ENCODE measurements at places on chromosomes 6 and 20.

- no peak for DNase-seq
These were observed 542 bp upstream of the AFG1L start for GRCh38 chr6:108294297-108294726.

DNA sequence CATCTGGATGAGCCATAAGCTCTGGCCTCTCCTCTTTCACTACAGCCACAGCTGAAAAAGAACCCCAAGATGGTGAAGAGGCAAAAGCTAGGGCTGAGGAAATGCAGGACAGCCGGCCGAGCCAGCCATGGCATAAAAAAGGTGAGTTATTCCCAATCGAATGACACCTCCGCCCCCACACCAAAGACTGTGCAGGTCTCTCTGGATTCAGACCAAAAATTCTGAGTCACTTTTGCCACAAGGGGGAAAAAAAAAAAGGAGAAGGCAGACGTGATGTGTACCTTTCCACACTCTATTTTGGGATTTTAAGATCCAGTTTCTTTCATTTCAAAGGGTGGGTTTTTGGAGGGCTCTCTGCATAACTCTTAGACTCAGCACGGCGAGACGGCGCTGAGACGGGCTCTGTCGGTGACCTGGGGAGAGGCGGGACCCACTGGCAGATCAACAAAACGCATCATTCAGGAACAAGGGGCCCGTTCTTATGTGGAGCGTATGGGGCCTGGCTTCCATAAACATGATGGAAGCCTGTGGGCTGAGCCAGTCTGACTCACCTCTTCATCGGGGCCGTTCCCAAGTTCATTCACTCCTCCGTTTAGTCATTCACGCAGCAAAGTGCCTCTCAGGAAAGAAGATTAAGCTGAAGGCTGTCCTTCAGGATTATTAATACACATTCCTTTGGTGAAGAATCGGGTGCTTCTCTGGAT is 54.8 kb downstream of the NFATC2 start:
- peak; percentile 82 for DNase-seq

GRCh38 chr6:37463110-37463509 is 30.1 kb downstream of the CMTR1 start:
- DNase-seq: no peak

- DNase-seq: no peak
These were observed 187.4 kb upstream of the PROKR2 start for GRCh38 chr20:5504061-5504739.

GRCh38 chr20:51914758-51915157 is 112.4 kb upstream of the SALL4 start:
- DNase-seq: no peak

DNA sequence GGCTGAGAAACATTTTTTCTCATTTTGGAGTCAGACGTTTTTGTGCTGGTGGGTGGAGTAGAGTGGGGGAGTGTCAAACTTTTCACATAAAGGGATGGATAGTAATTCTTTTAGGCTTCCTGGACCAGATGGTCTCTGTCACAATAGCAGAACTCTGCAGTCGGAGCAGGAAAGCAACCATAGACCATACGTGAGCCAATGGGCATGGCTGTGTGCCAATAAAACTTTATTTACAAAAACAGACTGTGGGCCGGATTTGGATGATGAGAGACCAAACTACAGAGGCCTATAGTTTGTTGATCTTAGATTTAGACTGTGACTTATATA is 70.8 kb upstream of the SLC22A23 start:
- no peak for DNase-seq

- DNase-seq: no peak
These were observed 67.3 kb upstream of the TSHZ2 start for GRCh38 chr20:52904837-52905236.

- DNase-seq: no peak
These were observed 363.9 kb downstream of the KIF16B start for GRCh38 chr20:16209357-16209756.

DNA sequence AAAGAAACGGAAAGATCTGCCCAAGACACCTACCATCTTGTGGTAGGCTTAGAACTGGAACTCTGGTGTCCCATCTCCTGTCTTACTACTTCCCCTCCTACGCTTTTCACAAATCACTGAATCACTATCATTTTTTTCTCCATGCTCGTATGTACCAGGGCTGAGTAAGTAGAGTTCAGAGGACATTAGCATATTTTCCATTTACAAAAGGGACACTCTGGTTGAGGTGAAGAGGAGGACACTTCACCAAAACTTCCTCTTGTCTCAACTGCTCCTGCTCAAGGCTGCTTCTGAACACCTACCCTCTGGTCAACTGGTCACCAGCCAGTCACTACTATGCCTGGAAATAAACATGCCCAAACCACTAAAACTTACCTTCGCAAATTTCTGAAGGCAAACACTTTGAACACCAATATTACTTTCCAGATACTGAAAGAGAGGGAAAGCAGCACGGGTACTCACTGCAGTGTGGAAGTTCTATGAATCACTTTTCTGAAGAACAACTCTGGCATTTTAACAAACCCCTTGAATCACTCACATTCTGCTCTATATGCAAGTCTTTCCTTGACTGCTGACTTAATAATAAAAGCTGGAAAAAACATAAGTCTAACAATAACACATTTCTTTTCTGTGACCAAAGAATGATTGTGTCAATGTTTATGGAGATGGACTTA is 123.3 kb downstream of the INSM1 start:
- no peak for DNase-seq

DNA sequence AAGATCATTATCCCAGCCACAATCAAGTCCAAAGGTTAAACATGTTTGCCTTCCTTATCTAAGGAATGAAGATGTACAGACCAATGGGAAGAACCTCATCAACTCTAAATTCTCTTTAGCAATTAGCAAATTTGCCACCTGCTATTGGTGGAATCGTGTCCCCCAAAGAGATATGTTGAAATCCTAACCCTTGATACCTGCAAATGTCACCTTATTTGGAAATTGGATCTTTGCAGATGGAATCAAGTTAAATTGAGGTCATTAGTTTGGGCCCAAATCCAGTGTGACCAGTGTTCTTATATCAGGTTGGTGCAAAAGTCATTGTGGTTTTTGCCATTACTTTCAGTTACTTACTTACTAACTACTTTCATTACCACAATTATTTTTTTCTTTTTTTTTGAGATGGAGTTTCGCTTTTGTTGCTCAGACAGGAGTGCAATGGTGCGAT is 31.3 kb downstream of the KLHL31 start:
- no peak for DNase-seq

- no peak for DNase-seq
These were observed 138.0 kb downstream of the HFE start for GRCh38 chr6:26224940-26225847.

DNA sequence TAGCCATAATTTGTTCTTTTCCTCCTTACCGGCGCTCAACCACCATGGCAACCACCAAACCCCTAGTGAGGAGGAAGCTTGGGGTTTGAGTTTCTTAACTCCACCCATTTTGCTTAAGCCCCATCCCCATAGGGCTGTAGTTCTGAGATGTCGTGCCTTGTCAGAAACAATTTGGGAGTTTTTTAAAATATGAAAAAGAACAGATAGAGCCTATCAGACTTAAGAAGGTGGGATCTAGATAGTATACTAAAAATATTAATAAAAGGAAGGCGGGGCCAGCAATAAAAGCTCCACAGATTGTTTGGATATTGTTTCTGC is 5.6 kb downstream of the BRD2 start:
- no peak for DNase-seq

DNA sequence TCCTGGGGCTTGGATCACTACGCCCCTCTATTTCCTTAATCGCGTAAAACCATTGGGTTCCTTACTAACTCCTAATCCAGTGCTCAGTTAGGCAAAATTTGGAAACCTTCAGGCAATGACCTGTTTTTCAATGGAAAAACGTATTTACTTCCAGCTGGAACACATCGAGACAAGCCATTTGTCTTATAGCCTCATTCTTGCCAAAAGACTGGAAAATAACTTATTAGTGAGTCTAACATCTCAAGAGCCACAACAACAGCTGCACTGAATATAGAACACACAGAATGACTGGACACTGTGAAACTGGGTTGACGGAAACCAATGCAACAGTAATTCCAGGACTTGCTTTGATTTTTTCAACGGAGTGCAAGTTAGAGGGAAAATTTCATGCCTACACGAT is 125.2 kb upstream of the MAP3K7 start:
- no peak for DNase-seq

- DNase-seq: no peak
These were observed 24.0 kb upstream of the THBS2 start for GRCh38 chr6:169277619-169278018.
